Activated CD8-positive, alpha-beta T cell treated with anti-CD3 and anti-CD28 coated beads for 36 hours (primary cell): ENCODE measurements at places on chromosomes 1 and 21. TPM values are rescaled to one million over a fixed set of nuclear protein-coding genes. Genes with fewer than 3 reads are reported as not detected.

GRCh38 chr1:90723590-90724108, 6.5 kb upstream of the BARHL2 start:
- DNase-seq = peak; percentile 47
- peak overlapping the region; percentile 65 for H3K4me3 ChIP-seq
- peaks cover 52% of the 10 kb centered on the region for H3K4me1 ChIP-seq
- H3K27ac ChIP-seq = no peak overlapping the region
- H3K27me3 ChIP-seq = peaks cover 95% of the 10 kb centered on the region

GRCh38 chr1:241533326-241534115, 1.3 kb downstream of the KMO start:
- peaks cover 2% of the 10 kb centered on the region for H3K27me3 ChIP-seq
- peaks cover 33% of the 10 kb centered on the region for H3K4me1 ChIP-seq
- no peak for DNase-seq

DNA sequence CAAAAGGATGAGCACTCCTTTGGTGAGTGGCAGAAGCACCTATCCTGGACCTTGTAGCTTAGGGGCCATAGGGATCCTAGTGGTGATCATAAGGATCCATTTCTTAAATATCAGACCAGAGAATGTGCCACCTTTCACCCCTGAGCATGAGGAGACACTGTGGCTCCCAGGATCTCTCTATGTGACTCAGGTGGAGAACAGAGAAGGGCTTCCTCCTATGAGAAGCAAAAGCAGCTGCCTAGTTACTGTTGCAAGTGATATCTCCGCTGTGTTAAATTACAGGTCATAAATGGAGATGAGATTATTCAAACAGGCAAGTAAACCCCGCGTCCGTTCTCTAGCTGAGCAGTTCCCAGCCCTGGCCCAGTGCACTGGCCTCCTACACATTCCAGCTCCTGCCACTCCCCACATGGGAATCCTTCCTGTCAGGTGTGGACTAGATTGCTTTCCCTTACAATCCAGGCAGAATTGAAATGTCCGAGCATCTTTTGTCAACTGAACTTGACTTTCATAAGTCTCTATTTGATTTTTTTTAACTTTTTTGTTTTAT, 26.3 kb downstream of the CLEC20A start:
- H3K4me1 ChIP-seq = no peaks in the 10 kb centered on the region
- no peak overlapping the region for H3K27ac ChIP-seq
- no peaks in the 10 kb centered on the region for H3K36me3 ChIP-seq
- H3K4me3 ChIP-seq = no peak overlapping the region
- H3K27me3 ChIP-seq = peaks cover 6% of the 10 kb centered on the region
- no peak for DNase-seq

- no peak for DNase-seq
- H3K27me3 ChIP-seq = peaks cover 13% of the 10 kb centered on the region
- H3K4me3 ChIP-seq = no peak overlapping the region
- H3K4me1 ChIP-seq = no peaks in the 10 kb centered on the region
These were observed 39.8 kb upstream of the TNR start for GRCh38 chr1:175783126-175783722.

DNA sequence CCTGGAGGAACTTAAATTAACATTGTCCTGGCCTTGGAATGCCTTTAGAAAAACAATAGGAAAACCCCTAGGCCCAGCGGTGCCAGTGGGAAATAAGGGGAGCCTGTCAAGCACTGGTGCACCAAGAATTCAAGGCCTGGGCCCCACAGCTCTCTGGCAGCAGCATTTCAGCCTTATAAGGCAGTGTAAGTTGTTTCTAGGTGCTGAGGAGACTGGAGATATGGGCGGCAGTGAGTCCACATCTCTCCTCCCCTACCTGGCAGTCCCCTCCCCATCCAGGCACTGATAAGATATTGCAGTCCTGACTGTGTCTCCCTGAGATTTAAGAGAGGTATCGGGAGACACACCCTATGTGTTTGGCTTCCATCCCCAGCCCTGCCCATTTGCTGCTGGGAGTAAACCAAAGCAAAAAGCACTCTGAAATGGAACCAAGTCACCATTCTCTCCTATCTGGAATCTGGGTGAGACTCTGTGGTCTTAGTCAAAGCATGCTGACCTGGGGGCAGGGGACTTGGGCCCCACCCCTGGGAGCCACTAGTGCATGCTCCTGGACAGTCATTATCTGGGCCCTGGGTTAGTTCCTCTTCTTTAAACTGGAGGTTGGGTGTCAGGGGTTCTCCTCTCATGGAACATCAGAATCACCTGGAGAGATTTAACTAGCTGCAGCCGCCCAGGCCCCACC, 30.5 kb downstream of the DEGS1 start:
- no peaks in the 10 kb centered on the region for H3K27me3 ChIP-seq
- no peaks in the 10 kb centered on the region for H3K4me1 ChIP-seq
- H3K36me3 ChIP-seq = no peaks in the 10 kb centered on the region
- no peak for DNase-seq
- H3K27ac ChIP-seq = no peak overlapping the region
- H3K4me3 ChIP-seq = no peak overlapping the region

DNA sequence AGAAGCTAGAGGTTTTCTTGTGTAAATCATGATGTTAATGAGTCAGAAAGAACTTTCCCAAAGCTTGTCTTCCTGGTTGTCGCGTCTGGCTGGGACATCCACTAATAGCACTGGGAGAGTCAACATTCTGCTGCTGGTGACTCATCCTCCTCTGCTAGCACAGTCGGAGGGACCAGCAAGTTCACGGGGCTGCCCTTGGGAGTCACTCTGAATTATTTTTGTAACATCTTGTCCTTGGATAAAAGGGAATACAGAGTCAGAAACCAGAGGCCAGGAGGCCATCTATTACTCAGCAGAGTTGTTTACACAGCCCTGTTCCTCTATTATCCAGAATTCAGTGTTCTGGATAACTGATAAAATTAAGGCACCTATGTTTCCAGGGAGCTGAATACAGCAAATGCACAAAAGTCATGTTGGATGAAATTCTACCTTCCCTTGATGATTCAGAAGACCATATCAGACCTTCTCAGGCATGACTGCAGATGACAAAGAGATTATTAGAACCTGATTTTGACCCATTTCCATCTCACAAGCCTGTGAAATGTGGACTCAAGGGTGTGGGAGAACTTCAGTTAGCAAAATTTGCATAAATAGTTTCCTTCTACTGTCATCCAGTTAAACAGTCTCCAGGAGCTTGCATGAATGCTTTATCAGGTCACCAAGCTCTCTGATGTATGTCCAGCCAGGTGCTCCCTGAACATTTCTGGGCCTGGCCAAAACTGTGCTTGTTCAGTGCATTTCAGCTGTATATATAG, 68.1 kb downstream of the JAK1 start:
- H3K4me3 ChIP-seq = no peak overlapping the region
- no peaks in the 10 kb centered on the region for H3K36me3 ChIP-seq
- DNase-seq = peak; percentile 52
- no peak overlapping the region for H3K27ac ChIP-seq

DNA sequence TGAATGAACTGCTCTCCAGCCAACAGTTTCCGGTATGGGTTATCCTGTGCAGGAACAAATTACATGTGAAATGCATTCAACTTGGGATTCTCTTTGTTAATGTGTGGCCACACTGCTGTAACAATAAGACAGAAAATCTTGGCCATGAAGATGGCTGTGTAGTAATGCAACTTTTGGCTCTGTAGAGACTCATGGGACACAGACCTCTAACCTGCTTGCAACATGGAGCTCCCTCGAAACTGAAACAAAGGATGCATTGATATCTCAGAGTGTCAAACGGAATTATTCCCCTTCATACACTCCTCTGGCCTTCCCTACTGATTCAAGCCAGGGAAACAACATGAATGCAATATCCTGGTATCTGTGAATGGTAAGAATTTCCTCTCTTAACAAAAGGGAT, 559.3 kb upstream of the ZRANB2 start:
- no peak overlapping the region for H3K4me3 ChIP-seq
- no peaks in the 10 kb centered on the region for H3K36me3 ChIP-seq

- peaks cover 17% of the 10 kb centered on the region for H3K27me3 ChIP-seq
- no peak for DNase-seq
- H3K36me3 ChIP-seq = no peaks in the 10 kb centered on the region
These were observed 25.6 kb upstream of the POGK start for GRCh38 chr1:166813508-166814223.

- no peak for DNase-seq
- H3K4me1 ChIP-seq = no peaks in the 10 kb centered on the region
- H3K27ac ChIP-seq = no peak overlapping the region
- H3K36me3 ChIP-seq = no peaks in the 10 kb centered on the region
- peaks cover 6% of the 10 kb centered on the region for H3K27me3 ChIP-seq
These were observed 148.2 kb upstream of the PALMD start for GRCh38 chr1:99497690-99498089.

DNA sequence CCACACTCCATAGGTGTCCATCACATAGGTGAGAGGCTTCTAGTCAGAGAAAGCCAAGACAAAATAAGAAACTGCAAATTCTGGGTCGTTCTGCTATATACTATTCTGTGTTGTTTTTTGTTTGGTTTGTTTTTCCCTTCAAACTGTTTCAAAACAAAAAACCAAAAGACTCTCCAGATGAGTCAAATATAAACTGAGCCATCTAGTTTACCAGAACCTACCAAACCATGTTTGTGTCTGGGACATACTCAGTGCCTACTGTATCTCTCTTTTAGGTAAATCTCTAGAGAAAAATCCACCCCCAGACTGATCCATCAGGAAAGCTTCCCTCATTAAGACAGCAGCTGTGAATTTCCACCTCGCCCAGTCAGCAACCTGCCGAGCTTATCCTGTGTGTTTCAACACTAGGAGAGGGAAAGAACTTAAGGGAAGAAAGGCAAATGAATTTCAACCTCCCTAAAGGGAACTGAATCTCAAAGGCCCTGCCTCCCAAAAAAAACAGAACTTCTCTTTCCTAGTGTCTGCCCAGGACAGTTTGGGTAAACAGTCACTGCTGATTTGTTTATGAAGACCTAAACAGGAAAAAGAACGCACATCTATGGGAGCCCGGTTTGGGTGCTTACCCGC, 17.2 kb downstream of the PPT1 start:
- no peaks in the 10 kb centered on the region for H3K27me3 ChIP-seq
- H3K4me1 ChIP-seq = peaks cover 2% of the 10 kb centered on the region
- no peak overlapping the region for H3K27ac ChIP-seq
- H3K36me3 ChIP-seq = peaks cover 39% of the 10 kb centered on the region

DNA sequence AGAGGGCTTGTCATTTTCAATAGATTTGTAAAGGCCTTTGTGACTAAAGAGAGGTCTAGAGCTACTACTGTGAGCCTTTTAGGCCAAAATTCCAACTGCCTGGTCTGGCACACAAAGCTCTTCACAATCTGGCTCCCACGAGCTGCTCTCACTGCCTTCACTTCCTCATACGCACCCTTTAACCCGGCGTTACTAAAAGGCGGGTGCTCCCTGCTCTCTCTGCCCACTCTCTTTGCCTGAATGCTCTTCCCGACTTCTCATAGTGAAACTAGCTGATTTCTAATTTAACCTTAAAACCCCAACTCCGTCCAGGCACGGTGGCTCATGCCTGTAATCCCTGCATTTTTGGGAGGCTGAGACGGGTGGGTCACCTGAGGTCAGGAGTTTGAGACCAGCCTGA, 14.2 kb downstream of the BSDC1 start:
- peaks cover 21% of the 10 kb centered on the region for H3K36me3 ChIP-seq
- H3K27me3 ChIP-seq = no peaks in the 10 kb centered on the region
- no peak overlapping the region for H3K27ac ChIP-seq
- DNase-seq = no peak
- H3K4me1 ChIP-seq = no peaks in the 10 kb centered on the region
- H3K4me3 ChIP-seq = no peak overlapping the region

GRCh38 chr1:114746450-114747121, 11.2 kb downstream of the CSDE1 start:
- H3K36me3 ChIP-seq = peaks cover 64% of the 10 kb centered on the region
- H3K4me1 ChIP-seq = peaks cover 82% of the 10 kb centered on the region
- H3K27ac ChIP-seq = peak overlapping the region; percentile 26
- no peak overlapping the region for H3K4me3 ChIP-seq
- DNase-seq = peak; percentile 10
- H3K27me3 ChIP-seq = no peaks in the 10 kb centered on the region

DNA sequence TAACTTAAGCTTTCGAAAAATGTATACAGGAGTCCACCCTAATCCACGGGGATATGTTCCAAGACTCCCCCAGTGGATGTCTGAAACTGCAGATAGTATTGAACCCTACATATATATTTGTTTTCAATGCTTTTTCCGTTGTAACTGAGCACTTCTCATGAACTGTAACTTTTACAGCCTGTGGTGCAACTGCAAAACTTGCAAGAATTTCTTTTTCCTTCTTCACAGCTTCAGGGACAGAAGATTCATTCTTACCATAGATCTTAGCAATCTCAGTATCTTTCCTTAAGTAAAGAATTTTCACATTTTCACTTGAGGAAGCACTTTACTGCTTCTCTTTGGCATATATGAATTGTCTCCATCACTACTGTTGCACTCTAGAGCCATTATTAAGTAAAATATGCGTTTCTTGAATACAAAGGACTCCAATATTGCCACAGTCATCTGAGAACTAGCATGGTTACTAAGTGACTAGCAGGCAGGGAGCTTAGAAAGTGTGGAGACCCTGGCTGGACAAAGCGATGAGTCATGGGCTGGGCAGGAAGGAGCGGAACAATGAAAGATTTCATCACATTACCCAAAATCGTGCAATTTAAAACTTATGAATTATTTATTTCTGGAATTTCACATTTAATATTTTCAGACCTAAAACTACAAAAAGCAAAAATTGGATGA, 14.1 kb downstream of the DPYD start:
- no peak for DNase-seq
- H3K27ac ChIP-seq = no peak overlapping the region
- H3K4me1 ChIP-seq = peaks cover 44% of the 10 kb centered on the region
- H3K36me3 ChIP-seq = no peaks in the 10 kb centered on the region
- H3K27me3 ChIP-seq = no peaks in the 10 kb centered on the region

DNA sequence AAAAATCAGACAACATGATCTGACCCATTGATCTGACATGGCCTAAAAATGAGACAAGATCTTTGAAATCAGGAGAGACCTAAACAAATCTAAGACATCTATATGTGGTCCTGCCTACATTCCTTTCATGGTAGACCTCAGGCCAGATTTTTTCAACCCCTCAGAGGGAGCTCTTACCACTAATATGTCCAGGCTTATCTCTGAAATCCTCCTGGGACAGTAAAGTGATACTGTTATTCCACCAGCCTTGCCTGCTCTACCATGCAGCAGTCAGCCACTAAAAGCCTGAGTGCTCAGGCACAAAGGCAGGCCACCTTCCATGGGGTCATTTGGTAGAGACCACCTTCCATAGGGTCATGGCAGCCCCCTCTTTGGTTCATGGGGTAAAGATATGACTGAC, 126.9 kb downstream of the TBX15 start:
- H3K4me3 ChIP-seq = no peak overlapping the region
- H3K27me3 ChIP-seq = no peaks in the 10 kb centered on the region
- H3K4me1 ChIP-seq = no peaks in the 10 kb centered on the region
- no peak overlapping the region for H3K27ac ChIP-seq
- DNase-seq = no peak

- H3K4me3 ChIP-seq = no peak overlapping the region
- no peaks in the 10 kb centered on the region for H3K4me1 ChIP-seq
- H3K36me3 ChIP-seq = no peaks in the 10 kb centered on the region
- H3K27me3 ChIP-seq = no peaks in the 10 kb centered on the region
- no peak for DNase-seq
- no peak overlapping the region for H3K27ac ChIP-seq
These were observed 260.0 kb downstream of the FMN2 start for GRCh38 chr1:240351690-240352089.

- H3K4me3 ChIP-seq = no peak overlapping the region
- DNase-seq = no peak
- H3K27ac ChIP-seq = no peak overlapping the region
- peaks cover 8% of the 10 kb centered on the region for H3K4me1 ChIP-seq
These were observed 28.9 kb downstream of the KIAA0040 start for GRCh38 chr1:175163702-175164101.

Gene KIF26B
- total RNA-seq = 0.16 TPM

Gene XCL2
- 191 TPM for total RNA-seq

Gene PERM1
- not detected for total RNA-seq

Gene ZFYVE9
- total RNA-seq = 5.6 TPM

Gene KRTAP10-9
- not detected for total RNA-seq

Gene GLIS1
- not detected for total RNA-seq

Gene BMP8A
- total RNA-seq = 0.22 TPM

Gene RIIAD1
- not detected for total RNA-seq

Gene TMEM61
- not detected for total RNA-seq

Gene HSD11B1
- 0.59 TPM for total RNA-seq
